HCT116 (cell line): ENCODE measurements at places on chromosomes 6 and 20.
A peak's percentile ranks its signal among the peaks of the same experiment; 100 is the strongest.

DNA sequence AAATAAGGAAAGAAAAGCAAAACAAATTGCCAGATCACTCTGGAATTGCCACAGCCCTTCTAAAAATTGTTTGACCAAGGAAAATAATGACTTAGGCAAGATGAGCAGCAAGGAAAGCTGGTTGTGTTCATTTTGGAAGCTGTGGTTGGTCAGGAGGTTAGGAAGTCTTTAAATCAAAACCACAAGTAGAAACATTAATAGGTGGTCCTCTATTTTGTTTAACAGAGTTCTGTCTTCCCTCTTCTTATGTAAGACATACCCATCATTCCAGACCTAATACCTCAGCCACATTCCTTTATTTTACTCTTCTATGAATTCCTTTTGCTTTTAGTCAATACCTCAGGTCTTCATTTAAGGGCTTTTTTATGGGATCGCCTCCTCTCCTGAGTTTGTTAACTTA, 422.2 kb upstream of the PLCB4 start:
- H3K27ac ChIP-seq: no peak overlapping the region
- no peaks in the 10 kb centered on the region for H3K27me3 ChIP-seq
- H3K36me3 ChIP-seq: no peaks in the 10 kb centered on the region
- no peaks in the 10 kb centered on the region for H3K4me1 ChIP-seq

DNA sequence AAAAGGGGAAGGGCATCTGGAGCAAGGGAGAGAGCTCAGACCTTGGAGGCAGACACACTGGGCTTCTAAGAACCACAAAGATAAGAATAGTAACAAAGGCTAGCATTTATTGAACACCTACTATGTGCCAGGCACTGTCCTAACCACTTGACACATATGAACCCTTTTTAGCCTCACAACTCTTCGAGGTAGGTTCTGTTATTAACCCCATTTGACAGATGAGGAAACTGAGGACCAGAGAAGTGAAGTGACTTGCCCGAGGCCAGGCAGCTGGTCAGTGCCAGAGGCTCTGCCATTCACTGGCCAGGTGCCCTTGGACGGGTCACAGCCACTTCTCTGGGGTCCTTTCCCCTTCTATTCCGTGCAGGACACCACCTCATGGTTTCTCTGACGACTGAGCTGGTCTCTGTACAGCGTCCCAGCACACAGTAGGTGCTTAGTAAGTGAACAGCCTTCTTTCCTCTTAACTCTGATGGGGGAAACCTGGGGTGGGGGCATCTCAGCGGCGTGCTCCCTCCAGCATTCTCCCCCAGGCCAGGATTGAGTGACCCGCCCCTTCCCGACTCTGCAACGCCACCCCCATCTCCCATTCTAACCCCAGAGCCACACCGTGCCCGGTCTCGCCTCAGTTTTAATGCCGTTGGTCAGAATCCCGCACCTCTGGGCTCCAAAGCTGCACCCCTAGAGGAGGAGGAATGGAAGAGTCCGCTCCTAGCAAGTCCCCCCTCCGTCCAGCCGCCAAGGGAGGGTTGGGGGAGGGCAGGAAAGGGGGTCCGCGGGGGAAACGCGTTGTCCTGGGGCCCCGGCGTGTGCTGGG, 55.7 kb downstream of the CD40 start:
- DNase-seq: no peak
- H3K27ac ChIP-seq: no peak overlapping the region; the same call in 1 of the 2 replicates
- peak overlapping the region; percentile 8; the same call in 1 of the 2 replicates for H3K4me3 ChIP-seq
- H3K27me3 ChIP-seq: peaks cover 23% of the 10 kb centered on the region; the same call in 1 of the 2 replicates

- no peaks in the 10 kb centered on the region for H3K27me3 ChIP-seq
- no peak for DNase-seq
- no peaks in the 10 kb centered on the region for H3K36me3 ChIP-seq
- no peak overlapping the region for H3K4me3 ChIP-seq
Observed at GRCh38 chr6:5783584-5784089, 223.1 kb downstream of the NRN1 start.

DNA sequence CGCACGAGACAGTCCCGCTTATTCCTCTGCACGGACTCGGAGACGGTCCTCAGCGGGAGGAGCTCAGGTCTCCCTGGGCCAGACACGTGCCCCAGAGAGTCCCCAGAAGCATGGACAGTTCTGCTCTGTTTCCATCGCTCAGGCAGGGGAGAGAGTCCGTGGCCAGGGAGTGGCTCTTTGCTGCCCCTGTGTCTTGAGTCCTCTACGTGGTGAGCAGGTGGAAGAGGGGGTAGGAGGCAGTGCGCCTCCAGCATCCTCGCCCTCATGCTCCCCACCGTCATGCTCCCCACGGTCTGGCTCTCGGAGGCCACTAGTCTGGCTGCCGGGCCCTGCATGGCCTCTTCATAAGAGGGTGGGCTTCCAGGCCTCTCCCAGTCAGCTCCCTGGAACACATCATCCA, 8.9 kb downstream of the TAGAP start:
- no peaks in the 10 kb centered on the region for H3K36me3 ChIP-seq
- no peaks in the 10 kb centered on the region for H3K4me1 ChIP-seq
- no peak for DNase-seq
- H3K27me3 ChIP-seq: no peaks in the 10 kb centered on the region
- H3K27ac ChIP-seq: no peak overlapping the region

- DNase-seq: no peak
- H3K27ac ChIP-seq: no peak overlapping the region
- H3K4me3 ChIP-seq: no peak overlapping the region
- H3K36me3 ChIP-seq: no peaks in the 10 kb centered on the region
Observed at GRCh38 chr6:150766201-150766997, 99.1 kb upstream of the MTHFD1L start.

DNA sequence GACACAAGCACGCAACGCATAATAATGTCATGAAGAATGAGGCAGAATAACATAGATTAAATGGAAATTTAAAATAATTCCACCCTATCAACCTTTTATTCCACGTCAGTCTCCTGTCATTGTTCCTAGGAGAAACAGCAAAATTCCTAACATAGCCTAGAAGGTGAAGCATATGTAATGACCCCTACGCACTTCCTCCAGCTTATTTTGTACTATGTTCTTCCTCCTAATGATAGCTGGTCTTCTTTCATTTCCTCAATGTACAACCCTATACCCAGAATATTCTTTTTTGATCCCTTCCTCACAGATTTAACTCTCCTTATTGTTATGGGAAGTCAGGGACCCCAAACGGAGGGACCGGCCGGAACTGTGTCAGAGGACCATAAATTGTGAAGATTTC, 122.0 kb upstream of the CARMIL1 start:
- DNase-seq: no peak
- no peaks in the 10 kb centered on the region for H3K36me3 ChIP-seq
- peaks cover 2% of the 10 kb centered on the region; the same call in 1 of the 2 replicates for H3K4me1 ChIP-seq
- H3K27me3 ChIP-seq: no peaks in the 10 kb centered on the region
- H3K27ac ChIP-seq: no peak overlapping the region
- H3K4me3 ChIP-seq: no peak overlapping the region

- DNase-seq: no peak
- peaks cover 66% of the 10 kb centered on the region for H3K27me3 ChIP-seq
- H3K27ac ChIP-seq: no peak overlapping the region
- H3K4me3 ChIP-seq: no peak overlapping the region
- no peaks in the 10 kb centered on the region for H3K36me3 ChIP-seq
Observed at GRCh38 chr20:37622728-37623127, 71.1 kb upstream of the CTNNBL1 start.

- DNase-seq: peak; percentile 33
- no peak overlapping the region for H3K4me3 ChIP-seq
- peaks cover 43% of the 10 kb centered on the region for H3K4me1 ChIP-seq
- no peaks in the 10 kb centered on the region for H3K27me3 ChIP-seq
Observed at GRCh38 chr20:62652041-62652893, 10.0 kb downstream of the SLCO4A1 start.

GRCh38 chr20:1210501-1210900, 7.2 kb downstream of the C20orf202 start:
- DNase-seq: no peak
- H3K27me3 ChIP-seq: peaks cover 11% of the 10 kb centered on the region
- H3K4me1 ChIP-seq: peaks cover 16% of the 10 kb centered on the region

GRCh38 chr20:57648878-57649616, 28.8 kb upstream of the ZBP1 start:
- H3K36me3 ChIP-seq: no peaks in the 10 kb centered on the region
- no peak overlapping the region for H3K27ac ChIP-seq
- H3K27me3 ChIP-seq: peaks cover 43% of the 10 kb centered on the region
- H3K4me3 ChIP-seq: no peak overlapping the region

- H3K4me3 ChIP-seq: no peak overlapping the region
- H3K36me3 ChIP-seq: no peaks in the 10 kb centered on the region
- H3K27me3 ChIP-seq: no peaks in the 10 kb centered on the region
- no peak for DNase-seq
- no peaks in the 10 kb centered on the region for H3K4me1 ChIP-seq
- H3K27ac ChIP-seq: no peak overlapping the region
Observed at GRCh38 chr6:14849185-14849584, 396.7 kb upstream of the JARID2 start.

DNA sequence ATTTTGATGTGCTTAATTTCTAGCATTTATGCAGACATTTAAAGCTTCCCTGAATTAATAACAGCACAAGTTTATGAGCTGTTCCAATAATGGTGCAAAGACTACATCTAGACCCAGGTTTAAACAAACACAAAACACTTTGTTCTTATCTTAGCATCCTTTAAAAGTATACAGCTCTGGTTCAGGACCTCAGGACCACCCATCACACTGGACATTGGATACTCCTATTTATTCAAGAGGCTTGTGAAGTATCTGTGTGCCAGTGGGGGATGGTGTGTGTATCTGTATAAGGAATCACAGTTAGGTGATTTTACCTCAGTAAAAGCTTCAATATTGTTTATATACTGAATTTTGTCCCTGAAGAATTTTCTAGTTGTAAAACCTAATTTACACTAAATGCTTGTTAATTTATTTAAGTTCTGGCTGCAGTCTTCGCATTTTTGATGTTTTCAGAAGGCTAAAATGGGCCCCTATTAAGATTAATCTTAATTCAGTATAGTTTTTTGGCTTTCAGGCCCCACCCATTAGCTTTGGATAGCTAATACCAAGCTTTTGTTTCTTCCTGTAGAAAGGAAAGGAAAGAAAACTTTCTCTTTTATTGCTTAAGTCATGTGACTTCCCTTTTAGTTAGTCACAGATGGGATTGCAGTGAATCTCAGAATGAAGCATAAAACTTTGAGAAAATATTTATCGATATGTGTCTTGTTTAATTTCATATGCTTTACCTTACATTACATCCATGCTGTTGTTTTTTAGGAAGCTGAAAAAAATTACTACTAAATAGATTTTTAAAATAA, 13.1 kb downstream of the LIN28B start:
- no peak for DNase-seq
- H3K4me3 ChIP-seq: no peak overlapping the region
- no peak overlapping the region for H3K27ac ChIP-seq
- H3K36me3 ChIP-seq: no peaks in the 10 kb centered on the region
- H3K27me3 ChIP-seq: no peaks in the 10 kb centered on the region
- no peaks in the 10 kb centered on the region for H3K4me1 ChIP-seq

DNA sequence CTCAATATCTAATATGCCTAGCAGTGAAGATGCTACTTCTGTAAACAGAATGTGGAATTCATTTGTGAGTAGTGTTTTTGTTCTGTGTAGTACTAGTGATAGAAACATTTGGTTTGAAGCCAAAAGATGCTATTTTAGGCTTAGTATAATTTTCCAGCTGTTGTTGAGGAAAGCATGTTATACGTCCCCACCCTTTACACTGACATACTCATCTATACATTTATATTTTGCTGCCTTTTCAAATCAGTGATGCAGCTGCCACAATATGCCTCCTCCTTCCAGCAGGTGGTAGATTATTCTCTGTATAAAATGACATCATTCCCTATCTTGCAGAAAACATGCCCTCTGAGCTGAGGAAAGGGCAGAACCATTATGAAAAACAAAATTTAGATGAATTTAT, 1217.6 kb upstream of the GJE1 start:
- H3K4me3 ChIP-seq: no peak overlapping the region
- DNase-seq: no peak
- no peaks in the 10 kb centered on the region for H3K4me1 ChIP-seq
- H3K27ac ChIP-seq: no peak overlapping the region
- H3K36me3 ChIP-seq: no peaks in the 10 kb centered on the region

- no peaks in the 10 kb centered on the region for H3K27me3 ChIP-seq
- no peak overlapping the region for H3K4me3 ChIP-seq
- peaks cover 7% of the 10 kb centered on the region; the same call in 1 of the 2 replicates for H3K4me1 ChIP-seq
- no peaks in the 10 kb centered on the region for H3K36me3 ChIP-seq
Observed at GRCh38 chr6:28254121-28254519, 2.1 kb upstream of the ZKSCAN4 start.

GRCh38 chr6:61886608-61887259, 399.3 kb downstream of the KHDRBS2 start:
- H3K4me1 ChIP-seq: no peaks in the 10 kb centered on the region
- H3K36me3 ChIP-seq: no peaks in the 10 kb centered on the region
- no peaks in the 10 kb centered on the region for H3K27me3 ChIP-seq
- H3K4me3 ChIP-seq: no peak overlapping the region
- DNase-seq: no peak

- no peaks in the 10 kb centered on the region for H3K4me1 ChIP-seq
- no peaks in the 10 kb centered on the region for H3K27me3 ChIP-seq
- H3K27ac ChIP-seq: no peak overlapping the region
- no peak overlapping the region for H3K4me3 ChIP-seq
- DNase-seq: no peak
- no peaks in the 10 kb centered on the region for H3K36me3 ChIP-seq
Observed at GRCh38 chr6:145863988-145864616, 49.5 kb upstream of the FBXO30 start.

DNA sequence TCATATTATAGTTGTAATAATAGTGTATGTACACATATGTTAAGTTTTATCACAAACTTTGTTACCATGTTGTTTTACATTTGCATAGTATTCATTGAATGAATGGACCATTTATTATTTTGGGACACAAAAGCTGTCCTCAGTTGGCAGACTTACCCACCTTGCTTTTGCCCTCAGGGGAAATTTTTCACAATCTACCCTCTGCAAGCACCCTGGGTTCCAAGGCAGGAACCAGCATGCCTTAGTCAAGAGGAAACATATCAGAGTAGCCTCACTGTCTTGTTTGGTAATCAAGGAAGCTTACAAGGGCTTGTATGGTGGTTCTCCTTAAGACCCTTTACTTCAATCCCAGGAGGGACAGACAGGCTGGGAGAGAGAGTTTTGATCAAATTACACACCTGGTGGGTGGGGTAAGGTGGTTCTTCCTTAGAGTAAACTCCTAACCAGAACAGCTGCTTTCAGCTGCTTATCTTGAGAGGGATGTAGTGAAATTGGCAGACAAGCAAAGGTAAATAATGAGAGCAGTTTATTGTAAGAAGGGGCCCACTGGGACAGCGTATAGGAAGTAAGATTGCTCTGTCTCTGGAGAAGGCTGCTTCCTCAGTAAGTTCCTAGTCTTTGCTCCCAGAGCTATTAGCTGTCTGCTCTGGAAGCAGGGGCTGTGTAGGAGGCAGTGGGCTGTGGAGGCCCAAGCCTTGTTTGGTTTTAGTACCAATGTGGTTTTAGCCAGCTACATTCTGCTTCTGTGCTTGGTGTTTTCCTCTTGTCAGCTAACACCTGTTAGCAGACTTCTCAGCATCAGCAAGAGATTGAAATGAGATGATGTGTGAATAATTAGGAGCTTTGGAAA, 31.1 kb downstream of the BRPF3 start:
- no peak overlapping the region for H3K27ac ChIP-seq
- no peak for DNase-seq
- H3K4me1 ChIP-seq: no peaks in the 10 kb centered on the region
- peaks cover 16% of the 10 kb centered on the region; the same call in 1 of the 2 replicates for H3K36me3 ChIP-seq
- H3K4me3 ChIP-seq: no peak overlapping the region
- H3K27me3 ChIP-seq: no peaks in the 10 kb centered on the region
